Stimulated activated CD4-positive, alpha-beta T cell treated with anti-CD3 and anti-CD28 coated beads, Interleukin-1b, Interleukin-23, amount 100 ng/mL, for 1 hour (primary cell): ENCODE measurements at places on chromosomes 6 and 20.

DNA sequence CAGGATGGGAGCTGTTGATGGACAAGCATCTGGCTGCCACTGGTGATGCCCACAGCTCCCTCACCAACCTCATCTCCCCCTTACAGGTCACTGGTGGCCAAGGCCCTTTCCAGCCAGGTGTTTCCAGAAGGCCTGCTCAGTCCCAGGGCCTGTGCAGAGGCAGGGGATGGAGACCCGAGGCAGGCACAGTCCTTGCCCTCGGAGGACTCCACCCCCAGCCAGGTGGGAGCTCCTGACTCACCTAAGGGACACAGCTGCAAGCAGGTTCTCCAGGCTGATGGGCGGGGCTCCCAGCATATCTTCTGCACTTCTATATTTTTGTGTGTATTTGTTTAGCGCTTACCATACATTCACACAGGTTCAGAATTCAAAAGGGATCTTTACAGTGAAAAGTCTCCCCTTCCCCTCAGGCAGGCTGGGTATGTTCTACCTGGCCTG lies 17.4 kb downstream of the PRPH2 start:
- DNase-seq: no peak

- no peak for DNase-seq
Observed at GRCh38 chr6:3385660-3386151, 71.1 kb downstream of the SLC22A23 start.

DNA sequence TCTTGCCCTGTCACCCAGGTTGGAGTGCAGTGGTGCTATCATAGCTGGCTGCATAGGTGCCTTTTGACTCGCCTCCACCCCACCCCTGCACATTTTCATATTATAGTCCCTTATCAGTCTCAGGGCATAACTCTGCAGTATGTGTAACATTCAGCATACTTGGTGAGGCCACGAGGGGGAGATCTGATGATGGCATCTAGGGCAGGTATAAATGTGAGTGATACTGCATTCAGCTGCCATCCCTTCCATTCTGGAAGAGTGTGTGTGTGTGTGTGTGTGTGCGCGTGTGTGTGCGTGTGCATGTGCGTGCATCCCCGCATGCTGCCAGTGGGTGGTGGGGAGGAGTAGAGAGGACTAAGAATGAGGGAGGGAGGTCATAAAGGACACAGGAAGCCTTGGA lies 81.4 kb downstream of the JARID2 start:
- no peak for DNase-seq

- no peak for DNase-seq
Observed at GRCh38 chr6:169229615-169230321, 23.9 kb downstream of the THBS2 start.

DNA sequence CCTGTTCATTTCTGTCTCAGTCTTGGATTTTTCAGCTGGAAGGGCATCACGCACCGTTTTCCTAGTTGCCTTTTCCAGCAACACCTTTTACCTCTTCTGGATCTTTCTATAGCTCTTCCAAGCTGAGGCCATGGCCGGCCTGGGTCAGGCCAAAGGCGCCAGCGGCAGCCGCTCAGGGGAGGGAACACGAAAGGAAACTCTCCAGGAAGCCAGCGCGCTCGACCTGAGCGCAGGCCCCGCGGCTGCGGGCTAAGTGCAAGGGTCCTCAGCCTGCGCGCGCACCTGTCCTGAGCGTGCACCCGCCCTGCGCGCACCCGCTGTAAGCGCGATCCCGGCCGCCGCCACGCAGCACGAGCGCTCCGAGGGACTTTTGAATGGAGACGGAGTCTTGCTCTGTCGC lies 43.8 kb upstream of the TMEM181 start:
- no peak for DNase-seq

DNA sequence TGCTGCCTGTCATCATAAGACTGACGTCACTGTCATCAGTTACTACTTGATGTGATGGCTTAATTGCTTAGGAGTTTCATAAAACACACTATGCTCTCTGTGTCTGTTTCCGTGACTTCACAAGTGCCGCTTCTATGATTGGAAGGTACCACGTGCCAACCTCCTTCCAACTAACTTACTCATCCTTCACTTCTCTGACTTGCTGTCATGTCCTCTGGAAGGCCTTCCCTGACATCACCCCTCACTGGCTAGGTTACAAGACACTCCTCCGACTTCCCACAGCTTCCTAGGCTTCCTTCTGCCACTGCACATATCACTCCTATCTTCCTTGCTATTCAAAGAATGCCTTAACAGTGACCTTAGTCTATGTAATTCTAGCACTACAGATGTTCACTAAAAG lies 20.4 kb downstream of the SERINC3 start:
- DNase-seq: no peak

GRCh38 chr6:37511910-37512399 lies 12.3 kb upstream of the CCDC167 start:
- no peak for DNase-seq

- DNase-seq: no peak
Observed at GRCh38 chr20:14470977-14471661, 133.7 kb upstream of the FLRT3 start.

DNA sequence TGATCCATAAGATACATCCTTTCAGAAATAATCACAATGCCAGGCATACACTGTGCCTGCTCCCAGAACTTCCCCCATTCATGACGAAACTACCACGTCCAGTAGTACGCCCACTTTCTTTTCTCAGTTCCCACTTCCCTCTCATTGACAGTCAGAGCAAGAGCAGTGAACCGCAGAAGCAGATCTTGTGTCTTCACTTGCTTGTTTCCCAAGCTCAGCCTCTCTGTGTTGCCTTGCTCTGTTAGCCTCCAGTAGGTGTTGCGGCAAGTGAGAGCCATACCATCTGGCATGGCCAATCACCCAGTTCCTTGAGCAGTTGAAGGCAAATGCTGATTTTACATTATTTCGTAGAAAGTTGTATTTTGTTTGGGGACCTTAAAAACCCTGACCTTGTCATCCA lies 11.7 kb downstream of the UST start:
- no peak for DNase-seq

- DNase-seq: no peak
Observed at GRCh38 chr20:1710484-1710883, 52.9 kb upstream of the SIRPG start.

DNA sequence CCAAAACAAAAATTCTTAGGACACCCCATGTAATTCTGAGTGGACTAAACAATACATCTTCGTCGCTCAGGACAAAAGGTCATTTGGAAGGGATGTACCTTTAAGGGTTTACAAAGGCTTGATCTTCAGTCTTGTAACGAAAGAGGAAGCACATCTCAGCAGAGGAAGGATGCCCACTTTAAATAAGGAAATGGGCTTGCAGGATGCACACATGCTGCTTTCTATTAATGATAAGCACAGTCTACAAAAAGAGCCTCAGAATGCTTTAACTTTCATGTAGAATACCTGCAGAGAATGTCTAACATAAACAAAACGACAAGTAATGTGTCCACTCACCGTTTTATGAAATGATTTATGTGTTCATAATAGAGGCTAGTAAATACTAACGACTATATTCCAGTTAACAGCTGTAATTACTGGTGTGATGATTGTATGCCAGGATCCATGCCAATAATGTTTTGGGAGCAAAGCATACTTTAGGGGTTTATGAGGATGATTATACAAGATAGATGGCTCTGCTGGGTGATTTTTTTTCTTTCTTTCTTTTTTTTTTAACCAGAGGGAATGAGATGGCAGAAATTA lies 216.9 kb downstream of the GMDS start:
- no peak for DNase-seq

DNA sequence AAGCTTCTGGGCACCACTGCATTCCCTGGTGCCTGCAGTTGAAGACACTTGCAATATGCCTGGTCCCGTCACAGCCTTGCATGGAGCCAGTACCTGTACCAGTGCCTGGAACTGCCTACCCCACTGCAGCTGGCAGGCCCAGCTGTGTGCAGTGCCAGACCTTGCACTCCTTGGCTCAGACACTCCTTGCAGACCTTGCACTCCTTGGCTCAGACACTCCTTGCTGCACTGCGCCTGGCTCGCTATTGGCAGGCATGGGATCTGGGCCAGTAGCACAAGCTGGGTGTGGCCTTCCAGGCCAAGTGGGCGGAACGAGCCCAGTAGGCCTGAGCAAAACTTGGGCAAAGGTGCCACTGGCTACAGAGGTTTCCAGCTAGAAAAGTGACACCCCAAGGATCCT lies 1189.1 kb downstream of the GRIK2 start:
- DNase-seq: no peak

GRCh38 chr6:36674942-36675341 lies 3.6 kb upstream of the CDKN1A start:
- DNase-seq: no peak

DNA sequence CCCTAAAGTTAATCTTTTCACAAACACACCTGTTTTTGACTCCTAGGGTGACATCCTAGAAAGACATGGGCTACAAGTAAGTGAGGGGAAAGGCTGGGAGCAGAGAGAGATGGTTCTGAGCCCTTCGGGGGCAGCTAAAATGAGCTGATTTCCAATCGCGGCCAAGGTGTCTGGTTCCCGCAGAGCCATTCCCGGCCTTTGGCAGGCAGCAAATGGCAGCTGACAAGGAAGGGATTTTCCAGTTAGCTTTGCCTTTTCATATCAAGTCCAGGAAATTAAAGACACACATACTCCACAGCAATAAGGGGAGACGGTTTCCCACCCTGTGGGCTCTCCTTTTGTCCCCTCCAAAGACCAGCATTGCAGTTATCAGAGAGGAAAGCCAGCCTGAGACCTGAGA lies 228.5 kb downstream of the ZMYND8 start:
- no peak for DNase-seq

- no peak for DNase-seq
Observed at GRCh38 chr6:3370361-3371221, 86.3 kb downstream of the SLC22A23 start.

- DNase-seq: no peak
Observed at GRCh38 chr6:56243518-56244070, 3.8 kb downstream of the COL21A1 start.

GRCh38 chr6:4466769-4467480 lies 309.3 kb upstream of the CDYL start:
- no peak for DNase-seq

DNA sequence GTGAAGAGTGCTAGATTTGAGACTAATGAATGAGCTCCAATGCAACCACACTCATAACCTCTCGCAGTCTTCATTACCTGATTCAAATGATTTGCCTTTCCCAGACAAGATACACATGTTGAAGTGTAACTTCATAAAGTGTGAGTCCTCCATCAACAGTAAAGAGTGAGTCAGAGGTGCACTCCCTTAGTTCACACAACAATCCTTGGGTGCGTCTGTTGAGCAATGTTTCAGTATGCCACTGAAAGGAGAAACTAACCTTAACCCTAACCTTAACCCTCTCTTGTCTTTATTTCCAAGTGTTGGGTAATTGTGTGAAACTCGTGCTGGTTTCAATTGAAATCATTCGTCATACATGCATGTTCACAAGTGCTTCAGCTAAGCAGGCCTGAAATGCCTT lies 21.0 kb upstream of the RIN2 start:
- no peak for DNase-seq

GRCh38 chr6:35893246-35893645 lies 27.7 kb downstream of the SRPK1 start:
- no peak for DNase-seq

GRCh38 chr6:17931227-17931626 lies 56.2 kb downstream of the KIF13A start:
- no peak for DNase-seq

DNA sequence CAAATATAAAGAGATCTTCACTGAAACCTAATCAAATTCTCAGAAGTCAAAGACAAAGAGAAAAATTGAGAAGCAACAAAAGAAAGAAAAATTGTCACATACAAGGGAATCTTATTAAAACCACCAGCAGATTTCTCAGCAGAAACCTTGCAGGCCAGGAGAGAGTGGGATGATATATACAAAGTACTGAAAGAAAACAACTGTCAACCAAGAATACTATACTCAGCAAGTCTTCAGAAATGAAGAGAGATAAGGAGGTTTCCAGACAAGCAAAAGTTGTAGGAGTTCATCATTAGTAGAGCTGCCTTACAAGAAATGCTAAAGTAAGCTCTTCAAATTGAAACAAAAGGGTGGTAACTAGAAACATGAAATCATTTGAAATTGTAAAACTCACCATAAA lies 345.6 kb downstream of the MAFB start:
- no peak for DNase-seq

- DNase-seq: no peak
Observed at GRCh38 chr6:57123111-57123510, 33.1 kb downstream of the ZNF451 start.
